Stimulated activated CD8-positive, alpha-beta memory T cell treated with anti-CD3 and anti-CD28 coated beads, Interleukin-15, amount 100 ng/mL, for 4 hours (primary cell): ENCODE measurements at places on chromosomes 1 and 21.
A peak's percentile ranks its signal among the peaks of the same experiment; 100 is the strongest.

- DNase-seq, result no peak
These were observed 20.2 kb downstream of the CAPZB start for GRCh38 chr1:19465123-19465522.

DNA sequence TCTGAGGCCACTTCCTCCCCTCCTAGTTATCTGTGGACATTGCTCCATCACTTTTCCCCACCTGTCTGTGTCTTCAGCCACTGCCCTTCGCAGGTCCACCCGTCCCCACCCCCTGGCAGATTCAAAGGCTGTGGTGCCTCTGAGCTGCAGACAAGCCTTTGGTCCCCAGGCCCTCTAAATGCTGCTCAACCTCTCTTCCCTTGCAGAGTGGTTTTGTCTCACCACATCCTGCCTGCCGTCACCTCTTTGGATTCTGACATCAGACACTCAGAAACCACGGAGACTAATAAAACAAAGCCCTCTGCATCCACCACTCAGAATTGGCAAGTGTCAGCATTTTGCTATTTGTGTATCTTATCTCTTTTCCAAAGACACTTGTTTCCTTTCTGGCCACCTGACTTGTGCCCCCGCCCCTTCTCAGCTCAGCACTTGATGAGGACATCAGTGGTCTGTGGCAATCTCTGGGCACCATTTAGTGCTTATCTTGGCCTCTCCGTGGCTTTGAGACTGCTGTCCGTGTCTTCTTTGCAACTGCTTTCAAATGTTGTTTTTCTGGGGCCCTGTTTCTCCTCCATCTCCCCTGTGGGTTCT lies 7.7 kb downstream of the CNIH3 start:
- DNase-seq, result peak; percentile 38

GRCh38 chr1:87844251-87844650 lies 515.6 kb downstream of the LMO4 start:
- no peak for DNase-seq

DNA sequence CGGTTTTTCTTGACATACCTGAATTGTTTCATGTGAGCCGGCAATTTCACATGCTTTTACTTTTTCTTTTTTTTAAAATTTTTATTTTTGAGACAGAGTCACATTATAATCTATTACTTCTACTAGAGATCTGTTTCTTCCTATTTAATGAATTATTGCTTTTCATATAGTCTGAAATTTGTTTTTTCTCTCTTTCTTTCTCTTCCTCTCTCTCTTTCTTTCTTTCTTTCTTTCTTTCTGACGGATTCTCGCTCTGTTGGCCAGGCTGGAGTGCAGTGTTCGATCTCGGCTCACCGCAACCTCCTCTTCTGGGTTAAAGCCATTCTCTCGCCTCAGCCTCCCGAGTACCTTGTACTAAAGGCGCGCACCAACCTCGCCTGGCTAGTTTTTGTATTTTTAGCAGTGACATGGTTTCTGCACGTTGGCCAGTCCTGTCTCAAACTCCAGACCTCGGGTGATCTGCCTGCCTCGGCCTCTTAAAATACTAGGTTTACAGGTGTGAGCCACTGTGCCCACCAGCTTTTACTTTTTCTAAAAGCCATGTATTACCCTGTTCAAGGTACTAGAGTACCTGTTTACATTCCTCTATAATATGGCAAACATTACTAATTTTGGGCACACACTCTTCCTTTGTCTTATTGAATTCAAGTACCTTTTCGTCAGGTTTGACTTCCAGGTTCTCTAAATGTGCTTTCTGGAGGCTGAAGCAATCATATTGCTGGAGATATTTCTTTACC lies 86.5 kb upstream of the RHOU start:
- no peak for DNase-seq

- DNase-seq, result no peak
These were observed 18.8 kb upstream of the PKP1 start for GRCh38 chr1:201264554-201264953.

DNA sequence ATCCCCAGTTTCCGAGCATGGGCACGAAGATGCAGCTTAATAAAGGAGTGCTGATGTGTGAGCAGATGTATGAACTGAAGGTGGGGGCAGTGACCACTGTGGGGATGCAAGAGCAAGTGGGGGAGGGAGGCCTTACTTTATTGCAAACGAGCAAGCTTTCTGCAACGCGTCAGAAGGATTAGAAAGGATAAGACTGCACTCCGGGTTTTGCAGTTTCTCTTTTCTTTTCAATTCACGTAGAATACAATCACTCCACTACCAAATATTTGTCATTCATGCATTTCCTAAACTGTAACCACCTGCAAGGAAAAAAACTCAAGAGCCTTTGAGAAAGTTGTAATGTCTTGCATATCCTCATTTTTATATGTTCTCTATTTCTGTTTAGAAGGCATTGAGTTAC lies 4.3 kb upstream of the OR2C3 start:
- DNase-seq, result no peak

DNA sequence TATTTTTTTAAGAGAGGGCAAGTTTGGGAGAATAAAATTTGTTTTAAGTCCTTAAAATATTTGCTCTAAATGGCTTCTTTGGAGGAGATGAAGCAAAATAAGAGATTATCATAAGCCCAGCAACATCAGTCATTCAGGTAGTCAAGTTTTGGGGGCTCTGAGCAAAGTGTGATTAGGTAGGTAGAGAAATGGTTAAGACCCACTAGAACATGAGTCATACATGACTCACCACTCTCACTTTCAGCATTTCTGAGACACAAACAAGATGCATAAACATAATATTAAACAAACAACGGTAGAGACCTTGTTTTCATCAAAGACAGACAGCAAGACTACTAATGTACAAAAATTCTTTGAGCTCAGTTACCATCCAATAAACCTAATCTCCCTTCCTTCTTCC lies 272.2 kb downstream of the LMO4 start:
- DNase-seq, result no peak

GRCh38 chr1:46246548-46247435 lies 771 bp upstream of the RAD54L start:
- DNase-seq, result peak; percentile 34

DNA sequence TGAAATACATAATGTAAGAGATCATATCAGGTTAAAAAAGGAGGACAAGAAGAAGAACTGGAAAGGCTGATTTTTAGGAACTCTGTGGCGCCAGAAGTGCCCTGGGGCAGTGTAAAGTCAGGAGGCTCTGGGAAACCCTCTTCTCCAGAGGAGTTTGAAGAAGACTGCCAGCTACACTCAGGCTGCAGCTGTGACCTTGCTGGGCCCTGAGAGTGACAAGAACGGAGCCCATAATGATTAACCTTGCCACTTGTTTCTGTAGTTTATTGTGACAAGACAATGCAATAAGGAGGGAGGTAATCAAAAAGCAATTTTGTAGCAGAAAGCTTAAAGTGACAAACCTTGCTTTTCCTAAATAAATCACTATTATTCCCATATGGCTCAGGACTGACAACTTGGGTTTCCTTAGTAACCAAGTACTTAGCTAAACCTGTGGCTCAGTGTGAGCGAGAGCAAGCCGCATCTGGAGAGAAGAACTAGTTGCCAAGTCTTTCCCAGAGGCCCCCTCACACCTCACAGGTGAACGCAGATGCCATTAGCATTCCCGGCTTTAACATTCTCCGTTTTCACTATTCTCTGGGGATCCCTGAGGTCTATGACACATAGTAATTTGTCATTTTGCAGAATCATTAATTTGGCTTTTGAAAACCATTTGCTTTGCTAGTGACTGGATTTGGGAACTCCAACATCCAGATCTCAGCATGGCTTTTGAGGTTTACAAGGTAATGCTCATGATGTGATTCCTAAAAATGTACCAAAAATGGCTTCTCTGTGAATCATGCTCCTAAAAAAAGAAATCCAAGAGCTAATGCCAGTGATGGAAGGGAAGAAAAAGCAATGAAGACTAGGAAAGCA lies 115.9 kb downstream of the OMA1 start:
- DNase-seq, result no peak

DNA sequence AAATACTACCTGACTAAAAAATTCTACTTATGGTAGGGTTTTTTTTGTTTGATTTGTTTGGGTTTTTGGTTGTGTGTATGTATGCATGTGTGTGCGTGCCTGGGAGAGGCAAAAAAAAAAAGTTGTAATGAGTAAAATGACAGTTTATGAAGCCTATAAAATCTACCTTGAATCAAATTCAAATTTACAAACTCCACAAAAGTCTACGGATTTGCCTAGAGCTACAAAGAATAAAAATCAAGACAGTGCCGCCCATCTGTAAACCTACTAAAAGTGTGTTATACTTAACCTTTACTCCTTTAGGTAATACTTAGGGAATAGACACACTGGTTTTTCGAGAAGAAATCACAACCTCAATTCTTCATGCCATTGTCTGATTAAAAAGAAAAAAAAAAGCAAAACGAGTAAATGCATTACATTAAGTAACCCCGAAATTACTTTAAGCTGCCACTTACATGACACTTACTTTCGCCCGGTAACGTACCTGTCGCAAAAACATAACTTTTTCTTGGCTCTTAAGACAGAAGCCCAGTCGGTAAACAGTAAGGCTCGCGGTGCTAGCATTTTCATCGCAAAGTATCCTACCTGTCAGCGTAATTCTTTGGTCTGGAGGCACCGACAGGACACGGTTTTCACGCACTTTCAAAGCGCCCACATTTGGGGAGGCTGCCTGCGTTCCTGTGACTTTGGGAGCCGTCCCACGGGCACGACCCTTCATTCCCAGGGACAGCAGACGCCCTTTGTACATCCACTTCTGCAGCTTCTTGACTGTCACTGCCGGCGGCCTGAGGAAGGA lies 951 bp downstream of the SYDE2 start:
- DNase-seq, result no peak

- no peak for DNase-seq
These were observed 52.8 kb downstream of the C4BPA start for GRCh38 chr1:207156826-207157225.

GRCh38 chr1:156860113-156860627 lies 495 bp upstream of the NTRK1 start:
- no peak for DNase-seq

- no peak for DNase-seq
These were observed 24.7 kb upstream of the ARHGEF16 start for GRCh38 chr1:3429766-3430165.

DNA sequence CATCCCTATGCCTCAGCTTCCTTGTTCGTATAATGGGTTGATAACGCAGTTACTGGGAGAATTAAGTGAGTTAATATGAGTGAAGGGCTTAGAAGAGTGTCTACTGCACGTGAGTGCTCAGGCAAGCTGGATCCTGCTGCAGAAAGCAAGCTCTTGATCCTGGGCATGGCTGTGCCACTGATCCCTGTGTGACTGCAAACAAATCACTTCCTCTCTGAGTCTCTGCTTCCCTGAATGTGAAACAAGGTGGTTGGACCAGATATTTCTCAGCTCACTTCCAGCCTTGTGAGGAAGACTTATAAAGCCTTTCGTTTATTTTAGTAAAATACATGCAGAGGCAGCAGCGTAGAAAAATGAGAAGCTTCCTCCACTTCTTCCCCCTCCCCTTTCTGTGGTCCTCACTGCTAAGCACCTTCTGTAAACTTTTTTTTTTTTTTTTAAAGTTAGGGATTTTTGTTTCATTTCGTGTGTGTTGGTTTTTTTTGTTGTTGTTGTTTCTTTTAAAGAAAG lies 13.8 kb downstream of the PSEN2 start:
- DNase-seq, result no peak

DNA sequence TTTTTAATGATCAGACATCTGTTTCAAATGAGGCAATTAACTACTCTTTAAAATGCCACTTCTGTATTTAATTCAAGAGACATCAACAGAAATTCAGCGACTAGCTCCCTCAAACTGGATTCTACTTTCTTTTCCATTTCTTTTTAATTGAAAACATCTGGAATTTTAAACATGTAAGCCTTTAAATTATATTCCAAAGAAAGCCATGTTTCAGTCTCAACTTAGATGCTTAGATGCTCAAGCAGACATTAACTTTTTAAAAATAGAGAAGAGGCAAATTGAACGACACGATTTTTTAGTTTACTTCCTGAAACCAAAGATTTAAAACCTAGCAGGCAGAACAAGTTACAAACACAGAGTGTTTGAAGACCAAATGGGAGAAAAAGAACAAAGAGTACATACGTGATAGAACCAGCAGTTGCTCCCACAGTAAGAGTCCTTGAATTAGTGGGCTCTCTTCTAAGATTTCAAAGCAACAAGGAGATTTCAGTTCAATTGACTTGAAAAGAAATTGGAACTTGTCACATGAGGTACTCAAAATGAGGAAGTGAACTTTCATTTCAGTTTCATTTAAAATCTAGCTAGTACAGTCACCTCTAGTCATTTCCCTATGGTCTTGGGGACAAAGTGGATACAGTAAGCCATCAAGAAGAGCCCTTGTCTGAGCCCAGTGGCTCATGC lies at the start of gene CTSS:
Gene CTSS (minus strand): TSS at position 483 of the 681 bp plus-strand sequence. CDS start 1,015 bp downstream, outside the sequence.
- no peak for DNase-seq

- no peak for DNase-seq
These were observed 11.9 kb upstream of the RNPEP start for GRCh38 chr1:201970334-201971159.

DNA sequence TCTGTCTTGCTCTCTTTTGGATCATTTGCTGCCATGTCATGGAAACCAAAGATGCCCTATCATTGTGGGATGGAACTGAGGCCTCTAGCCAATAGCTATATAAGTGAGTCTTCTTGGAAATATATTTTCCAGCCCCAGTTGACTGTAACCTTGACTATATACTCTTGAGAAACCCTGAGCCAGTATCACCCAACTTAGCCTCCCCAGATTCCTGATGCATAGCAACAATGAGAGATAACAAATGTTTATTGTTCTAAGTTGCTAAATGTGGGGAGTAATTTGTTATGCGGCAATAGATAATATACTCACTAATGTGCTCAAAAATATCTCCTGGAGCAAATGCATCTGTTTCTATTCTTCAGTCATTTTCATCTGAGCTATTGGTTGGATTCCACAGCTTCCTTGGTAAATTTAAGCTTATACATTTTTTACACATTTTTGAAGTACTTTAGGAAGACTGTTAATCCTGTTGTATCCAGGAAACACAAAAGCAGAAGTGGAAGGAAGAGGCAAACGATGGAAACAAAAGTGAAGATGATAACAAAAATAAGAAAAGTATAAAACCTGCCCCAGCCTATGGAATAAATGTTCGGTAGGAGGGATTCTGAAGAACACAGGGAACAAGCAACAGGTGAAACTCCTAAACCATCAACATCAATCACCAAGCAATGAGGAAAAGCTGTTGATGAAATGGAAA lies 6.3 kb upstream of the SRRM1 start:
- no peak for DNase-seq

- no peak for DNase-seq
These were observed 12.5 kb downstream of the BPNT1 start for GRCh38 chr1:220076861-220077762.

GRCh38 chr1:151693057-151693651 lies 23.4 kb downstream of the CELF3 start:
- DNase-seq, result no peak

DNA sequence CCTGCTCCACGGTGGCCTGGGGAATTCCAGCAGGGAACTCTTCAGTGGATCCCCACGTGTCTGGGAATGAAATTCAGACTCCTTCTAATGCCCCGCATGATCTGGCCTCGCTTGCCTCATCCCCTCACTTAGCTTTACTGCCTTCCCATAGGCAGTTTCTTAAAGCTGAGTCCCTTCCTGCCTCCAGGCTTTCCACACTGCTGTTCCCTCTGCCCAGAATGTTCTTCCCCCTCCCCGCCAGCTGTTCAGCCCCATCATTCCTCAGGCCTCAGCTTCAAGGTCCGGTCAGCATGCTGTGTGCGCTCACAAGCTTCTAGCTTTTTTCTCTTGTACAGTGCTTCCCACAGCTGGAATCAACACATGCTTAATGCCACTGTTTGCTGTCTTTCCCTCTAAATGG lies 54.9 kb upstream of the WASF2 start:
- no peak for DNase-seq

- DNase-seq, result no peak
These were observed 133.9 kb downstream of the TTLL7 start for GRCh38 chr1:83864991-83865390.
